ENCODE measurements at places on chromosomes 11 and 22. TPM values are rescaled to one million over a fixed set of nuclear protein-coding genes. Genes with fewer than 3 reads are reported as not detected.

- peak; percentile 78 for ATAC-seq
These were observed 396.4 kb downstream of the METTL15 start for GRCh38 chr11:28504555-28505110.

DNA sequence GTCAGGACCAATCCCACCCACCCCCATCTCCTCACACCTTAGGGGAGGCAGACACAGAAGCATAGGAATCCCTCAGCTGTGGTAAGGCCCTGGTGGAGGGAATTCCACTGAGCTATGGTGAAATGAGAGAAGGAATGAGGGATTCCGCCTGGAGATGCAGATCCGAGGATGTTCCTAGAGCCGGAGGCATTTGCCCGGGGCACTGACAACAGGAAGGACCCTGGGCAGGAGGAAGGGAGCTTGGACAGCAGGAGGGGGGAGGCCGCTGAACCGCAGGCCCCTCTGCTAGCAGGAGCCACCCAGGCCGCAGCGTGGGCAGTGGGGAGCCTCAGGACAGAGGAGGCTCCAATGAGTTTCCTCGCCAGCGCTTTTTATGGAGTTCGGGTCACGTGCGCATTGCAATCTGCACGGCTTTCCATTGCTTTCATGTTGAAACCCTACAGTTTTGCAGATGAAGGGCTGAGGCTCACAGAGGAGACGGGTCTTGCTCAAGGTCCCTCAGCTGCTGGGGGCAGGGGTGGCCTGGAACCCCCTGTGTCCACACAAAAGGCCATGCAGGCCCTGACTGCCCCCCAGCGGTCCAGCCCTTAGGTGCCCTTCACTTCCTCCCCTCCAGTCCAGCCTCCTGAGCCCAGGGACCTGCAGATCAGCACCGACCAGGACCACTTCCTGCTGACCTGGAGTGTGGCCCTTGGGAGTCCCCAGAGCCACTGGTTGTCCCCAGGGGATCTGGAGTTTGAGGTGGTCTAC is 15.5 kb downstream of the CSF2RB start:
- no peak for ATAC-seq

- no peak for ATAC-seq
These were observed 377.4 kb downstream of the DYNC2H1 start for GRCh38 chr11:103486604-103487003.

GRCh38 chr11:128934351-128934750 is 8.3 kb downstream of the TP53AIP1 start:
- ATAC-seq: no peak

- no peak for ATAC-seq
These were observed 645 bp downstream of the CDC42BPG start for GRCh38 chr11:64843686-64844329.

LRRC55 gene
- 4.5 TPM for total RNA-seq

RAB36 gene
- total RNA-seq: 3.1 TPM

Measured in motor neuron (in vitro differentiated cells).